ENCODE measurements at places on chromosomes 11 and 22. TPM values are rescaled to one million over a fixed set of nuclear protein-coding genes. Genes with fewer than 3 reads are reported as not detected.

The NPAS4 gene
- 5.0 TPM for total RNA-seq

The P2RX3 gene
- total RNA-seq = not detected

The MOV10L1 gene
- total RNA-seq = not detected

The OR4A16 gene
- not detected for total RNA-seq

The KIRREL3 gene
- total RNA-seq = not detected

The CHRM4 gene
- total RNA-seq = not detected

DNA sequence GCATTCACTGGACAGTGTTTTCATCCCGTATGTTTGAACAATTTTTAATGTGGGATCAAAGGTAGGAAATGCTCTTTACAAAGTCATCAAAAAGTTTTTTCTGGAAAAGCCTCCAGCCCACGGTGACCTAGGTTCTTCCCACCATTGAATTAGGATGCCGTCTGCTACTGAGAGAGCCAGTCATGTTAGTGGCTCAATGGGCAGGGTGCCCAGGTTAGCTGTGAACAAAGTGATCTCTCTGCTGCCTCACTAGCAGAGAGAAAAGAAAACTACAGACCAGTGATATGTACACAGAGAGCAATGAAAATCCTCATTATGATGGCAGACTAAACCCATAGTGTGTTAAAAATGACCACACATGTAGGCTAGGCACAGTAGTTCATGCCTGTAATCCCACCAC, 32.4 kb downstream of the KCNQ1 start:
- H3K4me1 ChIP-seq = no peaks in the 10 kb centered on the region
- DNase-seq = no peak
- H3K36me3 ChIP-seq = no peaks in the 10 kb centered on the region
- no peak overlapping the region for H3K4me3 ChIP-seq
- H3K27me3 ChIP-seq = no peaks in the 10 kb centered on the region
- H3K27ac ChIP-seq = no peak overlapping the region

DNA sequence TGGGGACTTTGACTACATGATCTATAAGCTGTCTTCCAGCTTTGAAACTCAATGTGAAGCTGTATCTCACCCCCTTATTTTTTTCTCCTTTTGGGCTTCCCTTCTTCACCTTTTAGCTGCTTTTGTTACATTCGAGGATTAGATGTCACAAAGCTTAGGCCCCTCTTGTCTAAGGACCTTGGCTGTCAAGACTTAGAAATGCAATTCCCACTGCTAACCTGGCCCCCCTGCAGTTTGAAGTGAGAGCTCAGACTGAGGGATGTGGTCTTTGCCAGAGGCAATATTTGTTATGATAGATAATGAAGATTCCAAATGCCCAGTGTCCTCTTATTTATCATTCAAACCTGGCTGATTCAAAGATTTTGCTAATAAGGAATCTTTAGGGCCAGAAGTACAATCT, 128.3 kb downstream of the ARL14EP start:
- no peaks in the 10 kb centered on the region for H3K36me3 ChIP-seq
- H3K4me1 ChIP-seq = no peaks in the 10 kb centered on the region
- no peak overlapping the region for H3K4me3 ChIP-seq
- no peak for DNase-seq
- H3K27ac ChIP-seq = no peak overlapping the region

DNA sequence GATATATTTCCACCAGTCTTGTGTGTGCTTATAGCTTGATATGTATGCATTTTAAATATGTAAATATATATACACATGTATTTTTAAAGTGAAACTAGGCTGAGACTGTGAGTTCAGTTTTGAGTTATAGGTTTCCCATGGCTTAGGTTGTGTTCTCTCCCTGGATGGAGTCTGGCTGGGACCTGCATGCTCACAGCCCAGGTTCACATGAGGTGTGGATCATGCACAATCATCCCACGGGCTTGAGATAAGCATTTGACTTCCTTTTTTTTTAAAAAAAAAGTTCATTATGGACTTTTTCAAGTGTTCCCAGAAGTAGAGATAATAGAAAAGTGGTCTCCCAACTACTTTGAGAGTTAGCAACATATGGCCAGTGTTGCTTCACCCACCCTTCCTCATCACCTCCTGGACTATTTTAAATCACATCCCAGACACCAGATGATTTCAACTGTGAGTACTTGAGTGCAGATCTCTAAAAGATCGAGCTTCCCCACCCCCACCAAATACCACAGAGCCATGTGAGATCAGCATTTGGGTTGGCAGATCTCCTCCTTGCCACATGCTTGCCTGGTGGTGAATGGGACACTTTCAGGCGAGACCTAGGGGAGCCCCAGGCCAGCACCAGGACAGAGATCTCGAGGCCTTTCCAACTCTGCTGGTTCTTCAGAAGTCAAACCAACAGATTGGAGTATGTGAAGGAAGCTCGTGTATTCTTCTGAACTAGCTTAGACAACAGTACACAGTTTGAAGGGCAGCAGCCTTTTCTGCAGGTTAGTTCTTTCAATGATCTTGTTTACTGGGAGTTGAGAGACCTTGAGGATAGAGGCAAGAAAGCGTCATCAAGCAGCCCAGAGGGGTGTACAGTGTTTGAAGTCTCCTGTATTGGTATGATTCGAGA, 15.9 kb downstream of the MED15 start:
- H3K4me3 ChIP-seq = no peak overlapping the region
- DNase-seq = no peak
- H3K27ac ChIP-seq = peak overlapping the region; percentile 48
- peaks cover 26% of the 10 kb centered on the region for H3K36me3 ChIP-seq

- H3K36me3 ChIP-seq = no peaks in the 10 kb centered on the region
- DNase-seq = no peak
- no peak overlapping the region for H3K4me3 ChIP-seq
- no peaks in the 10 kb centered on the region for H3K27me3 ChIP-seq
- H3K27ac ChIP-seq = no peak overlapping the region
These were observed 18.2 kb upstream of the OR10W1 start for GRCh38 chr11:58286249-58286648.

GRCh38 chr11:46808799-46809431, 37.2 kb downstream of the CKAP5 start:
- peaks cover 43% of the 10 kb centered on the region for H3K36me3 ChIP-seq
- no peak for DNase-seq
- H3K27me3 ChIP-seq = no peaks in the 10 kb centered on the region
- H3K4me3 ChIP-seq = no peak overlapping the region

DNA sequence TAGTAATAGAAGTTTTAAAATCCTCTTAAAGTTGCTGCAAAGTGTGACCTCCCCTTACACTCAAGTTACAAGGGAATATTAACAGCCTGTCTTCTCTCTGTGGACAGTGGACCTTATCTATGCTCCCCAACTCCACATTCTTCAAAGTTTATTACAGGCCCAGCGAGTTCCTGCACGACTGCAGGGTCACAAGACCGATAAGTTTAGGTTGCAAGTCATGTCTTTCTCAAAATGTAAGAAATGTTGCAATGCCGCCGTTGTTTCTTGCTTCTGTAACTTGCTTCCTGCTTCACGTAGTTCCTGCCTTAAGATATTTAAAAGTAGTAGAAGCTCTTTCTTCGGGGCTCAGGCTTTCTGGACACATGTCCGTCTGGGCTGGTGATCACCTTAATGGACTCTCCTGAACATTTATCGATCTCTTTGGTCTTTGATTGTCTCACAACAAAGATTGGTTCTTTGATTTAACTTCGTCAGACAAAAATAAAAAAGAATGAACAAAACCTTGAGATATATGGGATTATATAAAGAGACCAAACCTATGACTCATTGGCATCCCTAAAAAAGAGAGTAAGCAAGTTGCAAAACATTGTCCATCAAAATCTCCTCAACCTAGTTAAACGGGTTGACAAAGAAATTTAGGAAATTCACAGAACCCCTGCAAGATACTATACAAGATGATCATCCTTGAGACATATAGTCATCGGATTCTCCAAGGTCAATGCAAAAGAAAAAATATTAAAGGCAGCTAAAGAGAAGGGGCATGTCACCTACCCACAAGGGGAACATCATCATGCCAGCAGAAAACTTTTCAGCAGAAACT, 45.4 kb upstream of the GLYAT start:
- no peaks in the 10 kb centered on the region for H3K36me3 ChIP-seq
- no peak overlapping the region for H3K4me3 ChIP-seq
- no peak for DNase-seq
- H3K27ac ChIP-seq = no peak overlapping the region
- no peaks in the 10 kb centered on the region for H3K27me3 ChIP-seq

Measured in ascending aorta (tissue), 2 donors.